Stimulated activated CD4-positive, alpha-beta T cell treated with anti-CD3 and anti-CD28 coated beads, Interleukin-1b, Interleukin-23, amount 100 ng/mL, for 48 hours (primary cell): ENCODE measurements at places on chromosomes 11 and 22.

DNA sequence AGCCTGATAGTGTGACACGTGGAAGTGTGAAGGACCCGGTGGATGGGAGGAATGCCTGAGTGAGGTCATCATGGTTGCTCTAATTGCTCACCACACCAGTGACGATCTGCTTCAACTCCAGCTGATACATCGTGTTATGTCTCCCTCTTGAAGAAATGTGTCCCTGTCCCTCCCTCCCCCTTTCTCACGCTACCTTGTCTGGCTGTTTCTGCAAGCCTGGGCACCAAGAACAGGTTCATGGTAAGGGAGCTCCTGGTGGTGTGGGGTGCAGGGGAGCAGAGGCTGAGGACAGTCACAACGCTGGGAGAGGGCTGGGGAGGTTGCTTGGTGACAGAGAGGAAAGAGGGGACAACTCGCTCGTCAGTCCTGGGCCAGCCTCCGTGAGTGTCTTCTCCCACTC is 413.4 kb downstream of the SOX6 start:
- DNase-seq = no peak

DNA sequence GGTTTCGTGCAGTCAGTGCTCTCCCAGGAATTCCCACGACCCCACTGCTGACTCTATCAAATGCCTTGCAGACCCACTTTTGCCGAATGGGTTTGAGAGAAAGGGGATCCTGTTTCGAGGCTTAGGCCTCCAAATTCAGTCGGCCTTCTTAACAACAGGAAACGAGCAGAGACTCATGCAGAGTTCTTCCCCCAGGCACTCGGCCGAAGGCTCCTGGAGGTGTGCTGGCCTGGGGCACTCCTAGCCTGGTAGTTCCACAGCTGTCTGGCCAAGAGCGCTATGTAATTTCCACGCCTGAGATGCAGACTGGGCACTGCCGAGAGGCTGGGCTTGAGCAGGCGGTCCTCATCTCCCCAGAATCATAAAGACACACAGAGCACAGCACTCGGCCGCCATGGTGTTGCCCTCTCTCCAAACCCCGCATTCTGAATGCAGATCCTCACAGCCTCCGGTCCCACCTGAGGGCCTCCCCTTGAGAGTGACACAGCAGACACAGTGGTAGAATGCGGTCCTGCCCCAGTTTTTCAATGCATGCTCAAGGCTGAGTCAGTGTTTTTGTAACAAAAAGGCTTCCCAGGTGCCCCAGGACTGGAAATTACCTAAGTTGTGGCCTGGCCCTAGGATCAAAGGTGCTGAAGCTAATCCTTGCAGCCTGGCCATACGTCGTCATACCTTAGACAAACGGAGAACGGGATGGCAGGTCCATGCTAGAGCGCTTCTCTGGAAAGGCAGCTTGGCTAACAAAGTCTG is 30.2 kb upstream of the BID start:
- no peak for DNase-seq

GRCh38 chr11:74695705-74696280 is 35.4 kb downstream of the CHRDL2 start:
- DNase-seq = no peak

DNA sequence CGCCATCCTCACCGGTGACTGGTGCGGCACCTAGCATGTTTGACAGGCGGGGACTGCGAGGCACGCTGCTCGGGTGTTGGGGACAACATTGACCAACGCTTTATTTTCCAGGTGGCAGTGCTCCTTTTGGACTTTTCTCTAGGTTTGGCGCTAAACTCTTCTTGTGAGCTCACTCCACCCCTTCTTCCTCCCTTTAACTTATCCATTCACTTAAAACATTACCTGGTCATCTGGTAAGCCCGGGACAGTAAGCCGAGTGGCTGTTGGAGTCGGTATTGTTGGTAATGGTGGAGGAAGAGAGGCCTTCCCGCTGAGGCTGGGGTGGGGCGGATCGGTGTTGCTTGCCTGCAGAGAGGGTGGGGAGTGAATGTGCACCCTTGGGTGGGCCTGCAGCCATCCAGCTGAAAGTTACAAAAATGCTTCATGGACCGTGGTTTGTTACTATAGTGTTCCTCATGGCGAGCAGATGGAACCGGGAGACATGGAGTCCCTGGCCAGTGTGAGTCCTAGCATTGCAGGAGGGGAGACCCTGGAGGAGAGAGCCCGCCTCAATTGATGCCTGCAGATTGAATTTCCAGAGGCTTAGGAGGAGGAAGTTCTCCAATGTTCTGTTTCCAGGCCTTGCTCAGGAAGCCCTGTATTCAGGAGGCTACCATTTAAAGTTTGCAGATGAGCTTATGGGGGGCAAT is 1.1 kb downstream of the NEAT1 start:
- peak; percentile 38 for DNase-seq

GRCh38 chr11:80898910-80899309 is 1458.1 kb upstream of the TENM4 start:
- no peak for DNase-seq

GRCh38 chr22:40324468-40325305 is 21.6 kb upstream of the ADSL start:
- peak; percentile 32 for DNase-seq

DNA sequence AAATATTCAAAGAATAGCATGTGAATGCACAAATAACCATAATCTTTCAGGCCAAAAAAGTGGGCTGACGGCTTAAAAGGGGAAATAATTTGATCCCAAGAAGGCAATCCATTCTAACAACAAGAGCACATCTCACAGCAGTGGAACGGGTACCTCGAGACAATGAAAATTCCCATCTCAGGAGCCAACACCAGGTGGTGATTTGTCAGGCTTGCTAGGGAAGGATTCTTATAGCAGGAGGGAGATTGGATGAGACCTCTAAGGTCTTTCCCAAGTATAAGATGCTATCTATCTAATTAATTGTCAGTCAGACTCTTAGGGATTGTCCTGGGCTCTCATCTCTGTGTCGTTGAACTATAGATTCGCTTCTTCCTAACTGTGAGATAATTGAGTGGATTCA is 284.0 kb downstream of the ETS1 start:
- DNase-seq = no peak

GRCh38 chr22:42651134-42651533 is 1.9 kb upstream of the CYB5R3 start:
- DNase-seq = no peak

DNA sequence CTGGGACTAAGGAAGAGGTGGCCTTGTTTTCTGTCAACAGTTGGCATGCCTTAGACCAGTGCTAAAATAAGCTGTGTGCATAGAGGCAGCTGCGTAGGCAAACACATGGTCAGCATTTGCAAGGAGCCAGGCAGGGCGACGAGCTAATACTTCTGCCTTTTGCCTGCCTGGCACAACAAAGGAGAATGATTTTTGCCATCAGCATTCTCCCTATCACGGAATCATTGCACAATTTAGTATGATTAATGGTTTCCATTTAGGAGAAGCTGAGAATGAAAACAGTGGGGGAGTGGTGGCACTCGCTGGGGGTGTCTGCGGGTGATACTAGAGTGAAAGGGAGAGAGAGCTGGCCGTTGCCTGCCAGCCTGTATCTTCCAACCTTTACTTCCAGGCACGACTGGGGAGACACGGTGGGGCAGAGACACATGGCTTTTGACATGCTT is 336.0 kb downstream of the CADM1 start:
- DNase-seq = no peak

DNA sequence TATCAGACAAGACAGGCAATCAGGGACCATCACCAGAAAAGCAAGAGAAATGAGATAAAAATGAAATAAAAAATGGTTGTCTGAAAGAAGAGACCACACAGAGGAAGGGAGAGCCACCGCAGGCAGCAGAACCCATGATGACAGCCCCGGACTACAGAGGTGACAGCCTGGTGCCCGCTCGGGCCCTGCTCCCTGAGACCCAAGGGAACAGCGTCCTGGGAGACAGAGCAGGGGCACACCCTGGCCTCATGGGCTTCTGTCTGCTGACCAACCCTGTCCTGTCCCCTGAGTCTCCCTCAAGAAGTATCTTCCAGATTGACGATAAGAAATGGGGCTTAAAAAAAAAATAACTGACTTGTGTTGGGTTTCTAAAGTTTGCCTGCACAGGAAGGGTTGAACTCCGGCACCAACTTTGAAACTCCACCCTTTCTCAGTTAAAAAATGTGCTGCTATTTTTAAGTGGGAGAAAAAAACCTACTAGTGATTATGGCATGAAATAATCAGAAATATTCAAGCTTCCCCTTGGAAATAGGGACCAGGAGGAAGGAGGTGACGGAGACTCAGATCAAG is 70.1 kb upstream of the TTLL12 start:
- no peak for DNase-seq

- no peak for DNase-seq
These were observed 1.8 kb downstream of the CDC42EP2 start for GRCh38 chr11:65316227-65317024.

GRCh38 chr11:20754933-20755332 is 85.5 kb downstream of the NELL1 start:
- no peak for DNase-seq

DNA sequence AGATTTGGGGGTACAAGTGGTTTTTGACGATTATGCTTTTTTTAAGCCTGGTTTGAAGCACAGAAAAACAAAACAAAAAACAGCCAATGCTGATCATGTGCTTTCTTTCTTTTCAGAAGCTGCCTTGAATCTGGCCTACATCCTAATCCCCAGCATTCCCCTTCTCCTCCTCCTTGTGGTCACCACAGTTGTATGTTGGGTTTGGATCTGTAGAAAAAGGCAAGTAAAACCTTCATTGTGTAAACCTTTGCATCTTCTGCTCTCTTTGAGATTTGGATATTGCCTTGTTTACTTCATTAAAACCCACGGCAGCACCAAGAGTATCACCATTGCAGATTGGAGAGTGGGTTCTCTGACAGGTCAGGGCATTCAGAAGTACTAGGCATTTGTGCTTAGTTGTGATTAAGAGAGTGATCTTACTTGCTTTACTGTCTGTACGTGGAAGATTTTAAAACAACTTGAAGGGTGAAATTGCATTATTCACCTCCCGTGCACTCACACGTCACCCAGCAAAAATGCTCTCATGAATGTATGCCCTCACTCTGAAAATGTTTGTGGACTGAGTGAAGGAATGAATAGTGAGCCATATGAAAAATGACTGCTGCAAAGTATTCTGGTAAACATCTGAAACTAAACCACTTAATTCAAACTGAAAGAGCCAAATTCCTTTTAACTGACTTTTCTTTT is 17.0 kb downstream of the LAYN start:
- DNase-seq = no peak

DNA sequence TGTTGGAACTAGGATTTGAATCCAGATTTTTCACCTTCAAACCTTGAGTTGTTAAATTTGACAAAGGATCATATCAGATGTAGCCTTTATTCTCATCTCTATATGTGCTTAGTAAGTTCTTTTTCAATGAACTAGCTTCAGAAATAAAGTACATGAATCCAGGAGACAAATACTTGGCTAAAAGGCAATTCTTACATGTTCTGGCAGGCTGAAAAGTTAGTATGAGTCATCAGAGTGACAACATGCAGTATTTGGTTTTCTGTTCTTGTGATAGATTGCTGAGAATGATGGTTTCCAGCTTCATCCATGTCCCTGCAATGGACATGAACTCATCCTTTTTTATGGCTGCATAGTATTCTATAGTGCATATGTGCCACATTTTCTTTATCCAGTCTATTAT is 40.4 kb downstream of the BBOX1 start:
- no peak for DNase-seq

- peak; percentile 28 for DNase-seq
These were observed 22.1 kb upstream of the RRAS2 start for GRCh38 chr11:14380947-14381561.

GRCh38 chr22:35582861-35583670 is 34.1 kb downstream of the MB start:
- peak; percentile 52 for DNase-seq

DNA sequence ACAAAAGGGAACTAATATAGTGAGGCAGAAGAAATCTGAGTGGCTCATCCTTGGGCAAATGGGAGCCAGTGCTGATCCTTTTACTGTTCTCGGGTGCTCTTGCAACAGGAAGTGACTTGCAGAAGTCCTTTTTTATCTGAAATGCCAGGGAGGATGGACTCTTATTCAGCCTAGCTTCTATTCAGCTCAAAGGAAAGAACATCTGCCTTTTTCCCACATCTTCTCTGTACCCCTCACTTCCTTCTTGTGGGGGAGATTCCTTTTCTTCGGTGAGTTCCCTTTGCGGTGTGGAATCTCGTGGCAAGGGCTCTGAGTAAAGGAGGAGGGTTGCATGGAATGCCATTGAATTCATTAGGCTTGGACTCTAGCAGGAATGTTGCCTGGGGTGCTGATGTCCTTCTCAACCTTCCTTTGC is 76.2 kb downstream of the ZBTB16 start:
- DNase-seq = no peak

DNA sequence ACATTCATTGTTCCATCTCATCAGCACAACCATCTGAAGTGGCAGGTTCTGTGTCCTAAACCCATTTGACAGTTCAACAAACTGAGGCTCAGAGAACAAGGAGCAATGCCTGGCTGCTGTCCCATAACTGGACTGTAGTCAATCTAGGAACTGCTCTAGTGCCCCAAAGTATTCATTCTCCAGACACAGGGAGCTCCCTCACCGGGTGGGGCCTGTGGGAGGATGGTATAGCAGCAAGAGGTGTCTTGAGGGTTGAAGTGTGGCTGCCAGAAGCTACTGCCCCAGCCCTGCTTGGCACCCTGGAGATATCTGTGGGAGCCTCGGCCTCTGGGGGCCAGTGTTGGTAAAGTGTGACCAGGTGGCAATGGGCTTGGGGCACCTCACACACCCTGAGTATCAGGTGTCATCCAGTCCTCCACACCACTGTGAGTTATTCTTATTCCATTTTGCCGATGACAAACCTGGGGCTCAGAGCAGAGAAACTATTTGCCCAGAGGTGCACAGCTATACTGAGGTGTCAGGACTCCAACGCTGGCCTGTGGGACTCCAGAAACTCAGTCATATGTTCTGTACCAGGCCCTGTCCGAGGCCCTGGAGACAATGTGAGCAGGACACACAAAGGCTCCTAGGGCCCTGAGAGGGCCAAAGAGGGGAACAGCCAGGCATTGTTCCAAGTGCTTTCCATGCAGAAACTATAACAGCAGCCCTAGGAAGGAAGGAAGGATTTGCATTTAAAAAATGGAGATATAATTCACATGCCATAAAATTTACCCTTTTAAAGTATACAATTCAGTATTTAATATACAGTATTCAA is 46.0 kb upstream of the KLHL35 start:
- DNase-seq = no peak

- DNase-seq = no peak
These were observed 68.3 kb upstream of the POU2AF2 start for GRCh38 chr11:111177037-111177871.

DNA sequence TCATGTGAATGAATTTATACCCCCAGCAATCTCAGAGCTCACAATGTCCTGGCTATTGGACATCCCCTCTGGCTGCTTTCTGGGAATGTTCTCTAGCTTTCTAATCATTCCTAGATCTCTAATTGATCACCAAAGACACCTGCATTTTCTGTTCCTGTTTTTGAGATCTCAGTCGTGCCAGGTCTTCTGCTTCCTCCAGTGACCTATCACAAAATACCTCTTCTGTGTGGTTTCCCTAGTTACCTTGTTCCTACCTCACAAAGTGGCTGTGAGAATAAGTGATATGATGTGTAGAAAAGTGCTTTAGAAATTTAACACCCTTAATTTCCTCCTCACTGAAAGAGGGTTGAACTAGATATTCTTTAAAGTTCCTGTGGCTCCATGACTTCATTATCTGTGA is 92.2 kb downstream of the LUZP2 start:
- DNase-seq = no peak

- no peak for DNase-seq
These were observed 2.4 kb downstream of the HPS4 start for GRCh38 chr22:26481112-26481693.

GRCh38 chr11:117796456-117796871 is 552 bp downstream of the DSCAML1 start:
- DNase-seq = no peak

- DNase-seq = no peak
These were observed 37.6 kb upstream of the BIRC3 start for GRCh38 chr11:102279641-102280170.
